GM12878 (cell line): ENCODE measurements at places on chromosomes 12 and 14. TPM values are rescaled to one million over a fixed set of nuclear protein-coding genes. Genes with fewer than 3 reads are reported as not detected.

DNA sequence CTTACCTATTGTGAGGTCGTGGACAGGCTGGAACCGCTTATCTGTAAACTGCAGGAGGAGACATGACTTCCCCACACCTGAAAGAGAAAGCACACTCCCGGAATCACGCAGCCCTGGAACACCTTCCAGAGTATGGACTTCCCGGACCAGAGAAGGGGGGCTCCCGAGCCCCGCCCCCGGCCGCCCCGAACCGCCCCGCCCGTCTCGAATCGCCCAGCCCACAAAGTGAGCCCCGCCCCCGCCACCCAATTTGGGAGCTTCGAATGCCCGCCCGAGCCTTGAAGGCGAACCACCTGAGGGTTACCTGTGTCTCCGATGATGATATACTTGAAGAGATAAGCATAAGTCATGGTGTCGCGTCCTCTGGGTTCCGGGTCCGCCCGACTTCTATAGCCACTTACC lies 235 bp downstream of the RAB2B start:
- no peaks in the 10 kb centered on the region for H3K27me3 ChIP-seq
- peak overlapping the region; percentile 34 for H3K27ac ChIP-seq
- H3K4me3 ChIP-seq: peak overlapping the region; percentile 99

- peaks cover 3% of the 10 kb centered on the region; the same call in 1 of the 2 replicates for H3K4me1 ChIP-seq
- no peak overlapping the region for H3K4me3 ChIP-seq
- no peak for DNase-seq
- no peak overlapping the region for H3K27ac ChIP-seq
These were observed 22.8 kb downstream of the TPCN1 start for GRCh38 chr12:113244047-113244460.

DNA sequence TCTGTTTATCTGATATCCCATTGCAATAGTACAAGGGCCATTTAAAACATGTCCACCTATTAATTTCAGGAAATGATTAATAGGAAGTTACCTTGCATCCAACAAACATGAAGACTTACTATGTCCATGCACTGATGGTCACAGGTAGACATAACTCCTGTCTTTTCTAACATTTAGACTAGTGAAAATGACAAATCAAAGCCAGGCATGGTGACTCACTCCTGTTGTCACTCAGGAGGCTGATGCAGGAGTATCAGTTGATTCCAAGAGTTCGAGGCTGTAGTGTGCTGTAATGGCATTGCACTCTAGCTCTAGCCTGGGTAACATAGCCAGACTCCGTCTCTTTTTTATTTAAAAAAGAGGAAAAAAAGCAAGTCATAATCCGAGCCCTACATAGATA lies 14.8 kb downstream of the HSP90B1 start:
- no peak for DNase-seq
- no peak overlapping the region for H3K27ac ChIP-seq
- no peaks in the 10 kb centered on the region for H3K4me1 ChIP-seq

DNA sequence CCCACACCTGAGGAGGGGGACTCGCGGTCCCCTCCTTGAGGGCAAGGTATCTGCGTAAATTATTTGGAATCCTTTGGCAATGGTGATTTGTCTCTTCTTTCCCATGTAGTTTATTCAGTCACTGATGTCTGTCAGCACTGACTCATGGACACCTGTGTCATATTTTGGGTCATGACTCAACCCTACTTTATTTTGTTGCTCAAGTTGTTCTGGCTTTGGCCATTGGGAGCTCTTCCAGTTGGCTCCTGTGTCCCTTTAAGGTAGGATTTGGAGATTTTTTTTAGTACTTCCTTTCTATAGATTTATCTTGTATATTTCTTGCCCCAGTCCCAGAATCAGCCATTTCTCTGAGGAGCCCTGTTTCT lies 47.4 kb upstream of the C14orf180 start:
- no peaks in the 10 kb centered on the region for H3K27me3 ChIP-seq
- no peak overlapping the region for H3K27ac ChIP-seq
- no peak for DNase-seq
- H3K4me3 ChIP-seq: no peak overlapping the region

- H3K36me3 ChIP-seq: no peaks in the 10 kb centered on the region
- H3K4me1 ChIP-seq: no peaks in the 10 kb centered on the region
- H3K27ac ChIP-seq: no peak overlapping the region
- no peaks in the 10 kb centered on the region for H3K27me3 ChIP-seq
These were observed 17.4 kb downstream of the NGB start for GRCh38 chr14:77253333-77254190.

GRCh38 chr14:46054526-46054925 lies 597.1 kb downstream of the RPL10L start:
- H3K4me1 ChIP-seq: no peaks in the 10 kb centered on the region
- DNase-seq: no peak
- no peaks in the 10 kb centered on the region for H3K27me3 ChIP-seq
- H3K36me3 ChIP-seq: no peaks in the 10 kb centered on the region

DNA sequence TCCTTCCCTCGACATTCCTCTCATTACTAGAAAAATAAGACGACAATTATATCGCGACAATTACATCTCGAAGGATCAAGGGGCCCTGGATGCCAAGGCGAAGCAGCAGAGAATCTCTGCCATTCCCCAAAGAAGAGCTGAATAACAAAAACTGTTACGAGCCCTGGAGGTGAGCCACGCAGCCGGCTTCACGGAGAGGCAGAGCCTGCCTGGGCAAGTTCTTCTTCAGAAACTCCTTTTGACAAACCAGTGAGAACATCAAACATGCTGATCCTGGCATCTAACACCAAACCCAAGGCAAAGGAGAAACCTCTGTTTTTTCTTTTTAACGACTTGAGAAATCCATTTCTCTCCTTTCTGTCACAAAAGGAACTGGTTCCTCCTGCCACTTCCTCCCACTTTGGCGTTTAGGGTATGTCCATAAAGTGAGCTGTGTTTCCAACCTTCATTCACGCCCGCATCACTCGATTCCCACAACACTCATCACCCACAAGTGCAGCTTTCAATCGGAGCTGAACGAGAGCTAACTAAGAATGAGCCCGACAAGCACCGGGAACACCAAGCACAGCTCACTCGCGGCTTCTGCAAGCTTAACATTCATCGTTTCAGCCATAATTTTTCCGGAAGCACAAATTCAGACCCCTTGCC lies 21.5 kb downstream of the CCDC88C start:
- H3K27me3 ChIP-seq: no peaks in the 10 kb centered on the region
- no peak for DNase-seq
- H3K4me1 ChIP-seq: peaks cover 73% of the 10 kb centered on the region
- H3K27ac ChIP-seq: peak overlapping the region; percentile 67; the same call in 1 of the 2 replicates
- H3K4me3 ChIP-seq: 0 out of 2 replicates have a peak overlapping the region, but pooled peaks have one; percentile 66

DNA sequence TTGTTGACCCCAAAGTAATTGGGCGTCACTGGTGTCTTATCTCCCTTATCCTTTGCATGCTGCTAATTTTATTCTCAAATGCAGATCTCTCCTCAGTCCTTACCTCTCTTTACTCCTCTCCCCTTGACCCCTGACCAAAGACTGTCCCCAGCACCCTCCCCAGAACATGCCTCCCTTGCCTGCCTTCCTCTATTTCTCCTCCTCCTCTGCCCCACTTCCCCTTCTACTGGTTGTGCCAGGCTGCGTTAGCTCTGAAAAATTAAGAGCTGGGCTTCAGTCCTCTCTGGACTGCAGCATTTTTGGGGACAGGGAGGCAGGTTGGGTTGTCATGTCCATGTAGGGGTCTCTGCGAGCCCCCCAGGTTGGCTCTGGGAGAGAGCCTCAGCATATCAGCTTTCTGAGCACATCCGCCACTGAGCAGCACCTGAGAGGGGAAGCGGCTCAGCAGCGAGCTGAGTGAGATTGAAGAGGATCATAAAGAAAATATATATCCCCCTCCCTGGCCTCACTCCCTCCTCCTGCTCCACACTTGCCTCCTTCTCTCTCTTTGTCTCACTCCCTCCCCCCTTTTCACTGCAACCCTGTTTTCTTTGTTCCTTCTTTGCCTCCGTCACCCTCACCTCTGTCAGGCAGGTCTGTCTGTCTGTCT lies 6.4 kb upstream of the CISTR start:
- H3K36me3 ChIP-seq: no peaks in the 10 kb centered on the region
- DNase-seq: no peak
- no peak overlapping the region for H3K27ac ChIP-seq
- peaks cover 42% of the 10 kb centered on the region for H3K4me1 ChIP-seq
- peak overlapping the region; percentile 29 for H3K4me3 ChIP-seq

- no peaks in the 10 kb centered on the region for H3K4me1 ChIP-seq
These were observed 23.0 kb downstream of the JAG2 start for GRCh38 chr14:105145381-105146180.

- H3K27ac ChIP-seq: no peak overlapping the region
- no peaks in the 10 kb centered on the region for H3K27me3 ChIP-seq
- no peaks in the 10 kb centered on the region for H3K4me1 ChIP-seq
- H3K36me3 ChIP-seq: peaks cover 22% of the 10 kb centered on the region
- DNase-seq: no peak
These were observed 43.1 kb downstream of the PRKAB1 start for GRCh38 chr12:119710965-119711551.

DNA sequence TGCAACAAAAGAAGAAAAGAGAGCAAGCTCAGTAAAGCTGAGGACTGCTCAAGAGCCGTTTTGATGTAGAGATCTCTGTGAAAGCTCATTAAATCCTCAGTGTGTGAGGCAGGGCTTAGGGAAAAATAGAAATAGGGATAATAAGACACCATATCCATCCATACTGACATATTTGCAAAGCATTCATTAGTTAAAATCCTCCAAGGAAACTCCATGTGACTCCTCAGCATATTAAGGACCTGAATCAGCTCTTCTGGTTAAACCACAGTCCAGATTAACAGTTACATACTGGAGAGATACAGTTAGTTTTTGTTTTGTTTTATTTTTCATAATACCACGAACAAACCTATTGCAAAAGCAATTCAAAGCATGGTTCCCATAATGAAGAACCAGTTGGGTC lies 288.2 kb downstream of the PAWR start:
- no peak overlapping the region for H3K4me3 ChIP-seq
- H3K27ac ChIP-seq: no peak overlapping the region
- no peaks in the 10 kb centered on the region for H3K36me3 ChIP-seq
- no peaks in the 10 kb centered on the region for H3K4me1 ChIP-seq
- H3K27me3 ChIP-seq: no peaks in the 10 kb centered on the region
- no peak for DNase-seq

- H3K36me3 ChIP-seq: no peaks in the 10 kb centered on the region
- H3K27me3 ChIP-seq: no peaks in the 10 kb centered on the region
- no peak overlapping the region for H3K27ac ChIP-seq
- DNase-seq: no peak
- no peaks in the 10 kb centered on the region for H3K4me1 ChIP-seq
These were observed 71.7 kb downstream of the KCNC2 start for GRCh38 chr12:75137896-75138295.

Gene NR1H4
- polyA plus RNA-seq: not detected in 2 replicates

Gene NANOG
- polyA plus RNA-seq: not detected in 2 replicates

GRCh38 chr14:62234849-62235248 lies 472.6 kb downstream of the SNAPC1 start:
- no peaks in the 10 kb centered on the region for H3K4me1 ChIP-seq
- no peak for DNase-seq
- H3K4me3 ChIP-seq: no peak overlapping the region

- no peaks in the 10 kb centered on the region for H3K36me3 ChIP-seq
- no peak for DNase-seq
- peaks cover 10% of the 10 kb centered on the region for H3K4me1 ChIP-seq
- no peak overlapping the region for H3K4me3 ChIP-seq
These were observed 16.5 kb upstream of the HNF1A start for GRCh38 chr12:120961604-120962531.

Gene KRT3
- not detected in 2 replicates for polyA plus RNA-seq

GRCh38 chr14:105883066-105884005 lies 357.0 kb downstream of the TMEM121 start:
- no peak overlapping the region for H3K27ac ChIP-seq
- no peaks in the 10 kb centered on the region for H3K4me1 ChIP-seq
- H3K27me3 ChIP-seq: no peaks in the 10 kb centered on the region
- DNase-seq: no peak
- no peak overlapping the region for H3K4me3 ChIP-seq
- H3K36me3 ChIP-seq: no peaks in the 10 kb centered on the region

Gene PROX2
- 0.11 and 0.42 TPM in 2 replicates for polyA plus RNA-seq

DNA sequence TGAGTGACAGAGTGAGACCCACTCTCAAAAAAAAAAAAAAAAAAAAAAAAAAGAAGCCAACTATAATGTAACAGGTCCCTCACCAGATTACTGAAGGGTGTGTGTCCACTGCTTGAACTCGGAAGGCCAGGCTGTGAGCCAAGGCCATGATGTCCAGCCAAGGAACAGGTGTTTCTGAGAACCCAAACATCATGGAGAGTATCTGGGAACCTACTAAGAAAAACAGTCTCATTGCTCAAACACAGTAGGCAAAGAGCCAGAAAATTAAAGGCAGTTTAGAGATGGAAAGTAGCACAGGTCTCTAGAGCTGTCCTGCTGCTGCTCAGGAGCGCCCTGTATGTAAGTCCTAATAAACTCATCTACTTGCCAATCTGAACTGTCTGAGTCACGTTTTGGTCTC lies 12.5 kb upstream of the MAP4K5 start:
- no peak overlapping the region for H3K27ac ChIP-seq
- H3K4me1 ChIP-seq: peaks cover 3% of the 10 kb centered on the region; the same call in 1 of the 2 replicates
- DNase-seq: no peak

GRCh38 chr12:120261951-120262851 lies 3.3 kb downstream of the PXN start:
- no peaks in the 10 kb centered on the region for H3K36me3 ChIP-seq
- no peak overlapping the region for H3K27ac ChIP-seq
- H3K27me3 ChIP-seq: peaks cover 4% of the 10 kb centered on the region; the same call in 1 of the 2 replicates
- 0 out of 2 replicates have a peak, but pooled peaks cover 3% of the 10 kb centered on the region for H3K4me1 ChIP-seq
- H3K4me3 ChIP-seq: no peak overlapping the region

Gene CERS5
- 35.2 and 44.4 TPM in 2 replicates for polyA plus RNA-seq

- DNase-seq: no peak
- H3K36me3 ChIP-seq: no peaks in the 10 kb centered on the region
- no peak overlapping the region for H3K4me3 ChIP-seq
- H3K4me1 ChIP-seq: no peaks in the 10 kb centered on the region
These were observed 62.7 kb downstream of the TUNAR start for GRCh38 chr14:95939335-95939734.

Gene WNT1
- polyA plus RNA-seq: not detected in 2 replicates

DNA sequence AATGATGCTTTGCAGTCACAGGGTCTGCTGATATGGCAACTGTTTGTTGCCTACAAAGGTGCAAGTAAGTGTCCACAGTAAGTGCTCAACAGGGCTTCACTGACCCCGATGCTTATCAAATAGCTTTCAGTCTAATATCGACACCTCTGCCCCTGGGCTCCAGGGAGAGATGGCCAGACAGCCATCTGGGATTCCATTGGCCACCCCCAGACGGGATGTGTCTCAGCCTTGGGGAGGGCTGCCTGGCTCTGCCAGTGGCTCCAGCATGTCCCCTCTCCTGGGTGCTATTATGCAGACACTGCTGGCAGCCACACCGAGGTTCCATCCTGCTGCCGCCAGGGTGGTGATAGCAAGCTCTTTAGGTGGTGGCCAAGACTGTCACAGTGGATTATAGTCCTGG lies 57.4 kb downstream of the DGLUCY start:
- no peaks in the 10 kb centered on the region for H3K4me1 ChIP-seq
- peaks cover 25% of the 10 kb centered on the region for H3K36me3 ChIP-seq
- no peak for DNase-seq
- H3K4me3 ChIP-seq: no peak overlapping the region

Gene RNASE3
- polyA plus RNA-seq: not detected in 2 replicates

DNA sequence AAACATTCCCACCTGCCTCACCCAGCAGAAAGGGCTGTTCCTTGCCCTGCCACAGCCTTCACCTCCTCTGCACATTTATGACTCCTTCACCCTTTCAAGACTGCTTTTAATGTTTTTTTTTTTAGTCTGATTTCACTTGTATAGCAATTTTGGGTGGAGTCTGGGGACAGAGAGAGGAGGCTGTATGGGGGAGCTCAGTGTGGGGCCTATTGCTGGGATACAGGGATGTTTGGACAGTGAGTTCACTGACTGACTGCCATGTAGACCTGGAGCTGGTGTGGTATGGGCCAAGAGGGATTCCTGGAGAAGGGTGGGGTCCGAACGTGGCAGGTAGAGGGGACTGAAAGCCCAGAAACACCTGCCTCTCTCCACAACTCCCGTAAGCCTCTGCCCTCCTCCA lies 1.9 kb upstream of the KRT85 start:
- H3K27me3 ChIP-seq: peaks cover 4% of the 10 kb centered on the region; the same call in 1 of the 2 replicates
